Smooth muscle cell of the pulmonary artery (primary cell): ENCODE measurements at places on chromosomes 5 and 9. TPM values are rescaled to one million over a fixed set of nuclear protein-coding genes. Genes with fewer than 3 reads are reported as not detected.

Gene SLC36A3
- total RNA-seq: not detected in 2 replicates

Gene OR1J2
- total RNA-seq: 0.50 TPM in 1 of 2 replicates, not detected in the other

Gene TERT
- total RNA-seq: not detected in 2 replicates

Gene FSD1L
- total RNA-seq: 5.0 and 6.0 TPM in 2 replicates

Gene ANKRD31
- total RNA-seq: under 0.01 and 0.03 TPM in 2 replicates

Gene BARHL1
- total RNA-seq: not detected in 2 replicates

Gene UBAP2
- total RNA-seq: 14.1 and 17.6 TPM in 2 replicates

Gene RHOBTB3
- 120 and 154 TPM in 2 replicates for total RNA-seq

Gene TNFSF15
- total RNA-seq: 0.03 and 13.4 TPM in 2 replicates

Gene CETN3
- 7.7 and 14.3 TPM in 2 replicates for total RNA-seq

Gene SPINK6
- not detected in 2 replicates for total RNA-seq

Gene PFN3
- not detected in 2 replicates for total RNA-seq

Gene NRARP
- total RNA-seq: 0.13 and 0.20 TPM in 2 replicates

Gene NSA2
- total RNA-seq: 44.7 and 75.2 TPM in 2 replicates

Gene RNF183
- total RNA-seq: not detected in 2 replicates

Gene GABRG2
- total RNA-seq: not detected in 2 replicates

Gene PTPDC1
- total RNA-seq: 7.5 and 9.5 TPM in 2 replicates

Gene PCDHA3
- 0.20 and 0.39 TPM in 2 replicates for total RNA-seq

Gene RNF180
- total RNA-seq: 6.0 and 7.6 TPM in 2 replicates

Gene RIOK2
- total RNA-seq: 24.9 and 27.9 TPM in 2 replicates

Gene IFNB1
- total RNA-seq: not detected in 2 replicates

Gene PCDHGA2
- total RNA-seq: 2.8 and 4.2 TPM in 2 replicates

Gene PHF19
- 28.2 and 31.9 TPM in 2 replicates for total RNA-seq

Gene CCDC127
- total RNA-seq: 8.2 and 9.4 TPM in 2 replicates

Gene PRSS3
- 12.1 and 14.8 TPM in 2 replicates for total RNA-seq

Gene TSSK1B
- 0.46 and 0.50 TPM in 2 replicates for total RNA-seq

Gene TMC1
- 0.17 and 0.59 TPM in 2 replicates for total RNA-seq

Gene FRMD3
- total RNA-seq: 2.6 and 6.9 TPM in 2 replicates

Gene WASHC1
- total RNA-seq: 4.6 and 7.2 TPM in 2 replicates

Gene FREM1
- total RNA-seq: 0.39 TPM in 1 of 2 replicates, not detected in the other

Gene PCDHA12
- 0.07 and 0.33 TPM in 2 replicates for total RNA-seq

Gene GRM6
- total RNA-seq: not detected in 2 replicates

Gene UBAC1
- total RNA-seq: 21.4 and 31.1 TPM in 2 replicates

Gene NOP16
- 4.8 and 10.4 TPM in 2 replicates for total RNA-seq

Gene GPR150
- total RNA-seq: 0.40 and 0.46 TPM in 2 replicates

Gene ORM1
- not detected in 2 replicates for total RNA-seq

Gene GDF9
- total RNA-seq: 0.26 TPM in 2 replicates

Gene PHYHD1
- 4.9 and 9.3 TPM in 2 replicates for total RNA-seq

Gene PDLIM4
- 30.6 and 125 TPM in 2 replicates for total RNA-seq

Gene PCDHGA9
- total RNA-seq: 5.2 and 5.5 TPM in 2 replicates

Gene EIF4E1B
- not detected in 2 replicates for total RNA-seq

Gene CAVIN4
- 1.6 TPM in 2 replicates for total RNA-seq

Gene ZNF79
- total RNA-seq: 8.6 and 11.6 TPM in 2 replicates

Gene ANXA2R
- 1.8 and 2.3 TPM in 2 replicates for total RNA-seq

Gene GALT
- total RNA-seq: 34.2 and 41.8 TPM in 2 replicates

Gene CDC25C
- 0.69 and 1.8 TPM in 2 replicates for total RNA-seq

Gene INSL6
- not detected in 2 replicates for total RNA-seq

Gene LRRC19
- total RNA-seq: not detected in 2 replicates
